ENCODE measurements at places on chromosomes 16 and 17.
A peak's percentile ranks its signal among the peaks of the same experiment; 100 is the strongest.

- DNase-seq = no peak
Measured at GRCh38 chr17:21282850-21283249, 1.7 kb upstream of the MAP2K3 start.

DNA sequence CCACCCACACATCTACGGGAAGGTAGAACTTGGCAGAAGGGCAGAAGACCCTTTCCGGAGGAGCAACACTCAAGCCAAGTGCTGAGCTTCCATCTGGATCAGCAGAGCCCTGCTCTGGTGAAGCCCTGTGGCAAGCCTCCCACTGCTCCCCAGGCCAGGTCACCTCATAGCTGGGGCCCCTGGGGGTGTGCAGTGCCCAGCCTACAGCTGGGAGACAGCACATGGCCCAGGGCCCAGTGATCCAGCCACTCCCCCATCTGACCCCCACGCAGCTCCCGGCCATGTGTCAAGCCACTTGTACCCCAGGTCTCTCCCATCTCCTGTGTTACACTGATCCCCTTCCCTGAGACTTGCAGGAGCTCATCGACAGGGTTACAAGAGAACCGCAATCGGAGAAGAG, 95.7 kb downstream of the RBFOX3 start:
- DNase-seq = no peak

GRCh38 chr16:13070268-13070667, 168.9 kb downstream of the SHISA9 start:
- peak; percentile 32 for DNase-seq

- no peak for DNase-seq
Measured at GRCh38 chr17:69058165-69058564, 2.6 kb downstream of the ABCA9 start.

DNA sequence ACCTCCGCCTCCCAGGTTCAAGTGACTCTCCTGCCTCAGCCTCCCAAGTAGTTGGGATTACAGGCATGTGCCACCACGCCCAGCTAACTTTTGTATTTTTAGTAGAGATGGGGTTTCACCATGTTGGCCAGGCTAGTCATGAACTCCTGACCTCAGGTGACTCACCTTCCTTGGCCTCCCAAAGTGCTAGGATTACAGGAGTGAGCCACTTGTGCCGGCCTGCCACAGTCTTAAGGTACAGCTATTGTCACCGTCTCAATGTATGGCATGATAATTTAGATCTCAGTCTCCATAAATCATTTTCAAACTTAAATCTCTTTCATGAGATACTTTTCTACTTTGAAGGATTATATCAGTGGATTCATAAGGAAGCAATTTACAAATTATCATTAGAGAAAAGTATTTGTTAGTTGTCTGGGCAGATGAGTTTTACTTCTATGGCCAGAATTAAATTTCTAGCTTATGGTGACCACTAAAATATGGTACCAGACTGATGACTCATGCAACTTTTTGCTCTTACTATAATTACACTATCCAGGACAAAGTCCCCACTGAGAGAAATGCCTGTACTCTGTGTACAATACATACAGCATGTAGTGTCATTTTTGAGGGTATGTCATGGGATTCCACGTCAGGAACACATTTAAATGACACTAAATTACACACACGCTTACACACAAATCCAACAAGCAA, 1230.3 kb upstream of the GOT2 start:
- no peak for DNase-seq
